ENCODE measurements at places on chromosomes 16 and 17.

- DNase-seq = no peak
These were observed 11.3 kb downstream of the WDR45B start for GRCh38 chr17:82636626-82637598.

DNA sequence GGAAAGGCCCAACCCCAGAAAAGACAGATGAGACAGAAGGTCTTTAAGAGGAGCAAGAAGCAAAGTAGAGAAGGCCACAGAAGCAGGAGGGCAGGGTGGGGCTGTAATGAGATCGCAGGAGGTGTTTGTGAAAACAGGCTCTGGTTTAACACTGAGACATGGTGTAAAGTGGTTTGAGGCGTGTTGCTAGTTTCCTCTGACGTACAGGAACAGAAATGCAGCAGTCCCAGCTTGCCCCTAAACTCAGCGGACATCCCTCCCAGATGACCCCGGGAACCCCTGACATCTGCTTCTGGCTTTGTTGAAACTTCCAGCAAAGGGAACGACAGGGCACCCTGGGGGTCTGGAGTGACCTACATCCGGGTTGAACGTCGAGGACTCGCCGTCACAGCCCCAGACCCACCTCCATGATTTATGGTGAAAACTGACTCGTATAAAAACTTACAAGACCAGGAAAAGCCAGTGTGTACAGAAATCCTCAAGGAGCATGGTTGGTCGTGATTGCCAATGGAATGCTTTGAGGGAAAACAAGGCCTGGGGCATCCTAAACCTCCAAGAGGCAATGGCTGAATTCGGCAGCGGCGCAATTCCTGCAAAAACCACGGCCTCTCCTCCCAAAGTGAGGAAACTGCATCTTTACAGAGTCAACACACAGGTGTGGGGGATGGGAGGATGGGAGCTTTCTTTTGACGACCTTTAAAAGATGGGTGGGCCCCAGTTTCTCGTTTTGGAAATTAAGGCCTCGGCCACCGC lies 25.8 kb downstream of the LITAF start:
- no peak for DNase-seq

DNA sequence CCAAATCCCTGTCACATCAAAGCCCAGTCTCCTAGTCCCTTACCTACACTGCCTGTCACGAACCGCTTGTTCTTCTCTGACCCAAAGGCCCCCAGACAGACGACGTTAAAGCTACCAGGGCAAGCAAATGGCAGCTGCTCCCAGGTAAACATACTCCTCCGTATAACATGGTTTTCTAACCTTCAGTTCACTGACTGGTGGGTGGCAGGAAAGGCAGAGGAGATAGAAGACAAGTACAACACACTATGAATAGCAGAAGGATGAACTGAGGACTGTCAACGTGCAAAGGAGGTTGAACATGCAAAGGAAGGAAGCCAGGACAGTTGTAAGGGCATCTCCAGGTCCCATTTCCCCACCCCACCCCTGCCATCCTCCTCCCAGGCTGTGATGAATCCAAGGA lies 449.8 kb downstream of the SHISA9 start:
- no peak for DNase-seq

DNA sequence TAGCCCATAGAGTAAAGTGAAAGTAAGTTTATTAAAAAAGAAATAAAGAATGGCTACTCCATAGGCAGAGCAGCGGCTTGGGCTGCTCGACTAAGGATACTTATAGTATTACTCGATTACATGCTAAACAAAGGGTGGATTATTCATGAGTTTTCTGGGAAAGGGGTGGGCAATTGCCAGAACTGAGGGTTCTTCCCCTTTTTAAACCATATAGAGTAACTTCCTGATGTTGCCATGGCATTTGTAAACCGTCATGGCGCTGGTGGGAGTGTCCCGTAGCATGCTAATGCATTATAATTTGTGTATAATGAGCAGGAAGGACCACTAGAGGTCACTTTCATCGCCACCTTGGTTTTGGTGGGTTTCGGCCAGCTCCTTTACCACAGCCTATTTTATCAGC lies 13.3 kb upstream of the GAS7 start:
- DNase-seq = no peak

- DNase-seq = no peak
These were observed 21.6 kb downstream of the CD300LF start for GRCh38 chr17:74691151-74691550.

DNA sequence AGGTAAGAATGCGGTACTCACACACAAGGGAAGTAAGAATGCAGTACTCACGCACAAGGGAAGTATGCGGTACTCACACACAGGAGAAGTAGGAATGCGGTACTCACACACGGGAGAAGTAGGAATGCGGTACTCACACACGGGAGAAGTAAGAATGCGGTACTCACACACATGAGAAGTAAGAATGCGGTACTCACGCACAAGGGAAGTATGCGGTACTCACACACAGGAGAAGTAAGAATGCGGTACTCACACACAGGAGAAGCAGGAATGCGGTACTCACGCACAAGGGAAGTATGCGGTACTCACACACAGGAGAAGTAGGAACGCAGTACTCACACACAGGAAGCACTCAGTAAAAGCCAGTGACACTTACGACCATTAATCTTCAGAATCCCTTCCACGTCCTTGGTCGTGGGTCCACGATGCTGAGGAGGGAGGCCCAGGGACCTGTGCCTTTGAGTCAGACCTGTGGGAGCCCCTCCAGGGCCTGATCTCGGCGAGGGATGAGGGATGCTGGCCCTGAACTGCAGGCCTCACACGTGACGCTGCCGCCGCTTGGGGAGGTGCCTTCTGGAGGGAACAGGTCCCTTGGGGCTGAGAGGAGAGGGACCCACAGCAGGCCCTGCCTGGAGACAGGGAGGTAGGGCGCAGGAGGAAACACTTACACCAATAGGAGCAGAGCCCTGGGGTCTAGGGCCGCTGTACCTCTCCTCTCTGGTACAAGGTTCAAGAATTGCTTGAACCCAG lies 20.2 kb downstream of the ABR start:
- DNase-seq = no peak

DNA sequence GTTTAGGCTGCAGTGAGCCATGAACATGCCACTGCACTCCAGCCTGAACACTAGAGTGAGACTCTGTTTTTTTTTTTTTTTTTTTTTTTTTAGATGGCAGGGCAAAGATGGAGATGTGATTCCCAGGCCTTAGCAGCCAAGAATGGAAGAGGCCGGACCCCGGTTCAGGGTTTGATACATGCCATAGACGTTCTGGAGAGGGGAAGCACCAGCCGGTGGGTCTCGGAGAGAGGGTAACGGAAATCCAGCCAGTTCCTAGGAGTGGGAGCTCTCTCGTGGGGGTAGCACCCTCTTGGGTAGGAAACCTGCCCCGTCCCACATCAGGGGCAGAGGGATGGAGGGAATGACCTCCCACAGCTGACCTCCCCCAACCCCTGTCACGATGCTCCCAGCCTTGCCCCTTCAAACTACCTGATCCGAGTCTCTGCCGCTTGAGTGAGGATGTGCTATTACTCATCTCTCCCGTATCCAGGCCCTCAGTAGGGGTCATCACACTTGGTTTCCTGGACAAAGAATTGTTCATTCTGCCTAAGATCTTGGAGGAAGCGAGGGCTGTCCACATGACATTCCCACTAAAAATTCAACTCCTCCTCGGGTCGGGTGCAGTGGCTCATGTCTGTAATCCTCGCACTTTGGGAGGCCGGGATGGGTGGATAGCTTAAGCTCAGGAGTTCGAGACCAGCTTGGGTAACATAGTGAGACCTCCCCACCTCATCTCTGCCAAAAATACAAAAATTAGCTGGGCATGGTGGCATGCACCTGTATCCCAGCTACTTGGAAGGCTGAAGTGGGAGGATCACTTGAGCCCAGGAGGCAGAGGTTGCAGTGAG lies 47.3 kb downstream of the MIS12 start:
- no peak for DNase-seq

DNA sequence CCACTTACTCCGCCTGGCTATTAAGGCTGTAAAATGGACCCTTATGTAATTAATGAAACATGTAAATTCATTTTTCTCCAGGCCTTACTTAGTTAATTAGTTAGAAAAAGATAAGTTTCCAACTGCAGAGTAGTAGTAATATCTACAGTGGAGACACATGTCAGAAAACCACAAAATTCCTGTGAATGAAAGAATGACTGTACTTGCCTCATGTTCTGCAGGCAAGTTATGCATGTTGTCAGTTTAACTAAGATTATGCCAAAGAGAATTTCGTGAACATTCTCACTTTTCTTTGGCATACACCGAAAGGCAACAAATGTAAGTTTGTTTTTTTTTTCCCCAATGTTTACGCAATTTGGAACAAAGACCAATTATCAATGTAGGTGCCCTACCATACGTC lies 16.8 kb upstream of the CCL1 start:
- DNase-seq = no peak

- DNase-seq = no peak
These were observed 832.3 kb upstream of the GOT2 start for GRCh38 chr16:59566446-59566845.

GRCh38 chr17:38885728-38886642 lies 16.1 kb downstream of the LASP1 start:
- no peak for DNase-seq

- DNase-seq = no peak
These were observed 6.8 kb downstream of the MTSS2 start for GRCh38 chr16:70678898-70679670.

GRCh38 chr17:13297183-13297582 lies 279.4 kb upstream of the ELAC2 start:
- DNase-seq = no peak

DNA sequence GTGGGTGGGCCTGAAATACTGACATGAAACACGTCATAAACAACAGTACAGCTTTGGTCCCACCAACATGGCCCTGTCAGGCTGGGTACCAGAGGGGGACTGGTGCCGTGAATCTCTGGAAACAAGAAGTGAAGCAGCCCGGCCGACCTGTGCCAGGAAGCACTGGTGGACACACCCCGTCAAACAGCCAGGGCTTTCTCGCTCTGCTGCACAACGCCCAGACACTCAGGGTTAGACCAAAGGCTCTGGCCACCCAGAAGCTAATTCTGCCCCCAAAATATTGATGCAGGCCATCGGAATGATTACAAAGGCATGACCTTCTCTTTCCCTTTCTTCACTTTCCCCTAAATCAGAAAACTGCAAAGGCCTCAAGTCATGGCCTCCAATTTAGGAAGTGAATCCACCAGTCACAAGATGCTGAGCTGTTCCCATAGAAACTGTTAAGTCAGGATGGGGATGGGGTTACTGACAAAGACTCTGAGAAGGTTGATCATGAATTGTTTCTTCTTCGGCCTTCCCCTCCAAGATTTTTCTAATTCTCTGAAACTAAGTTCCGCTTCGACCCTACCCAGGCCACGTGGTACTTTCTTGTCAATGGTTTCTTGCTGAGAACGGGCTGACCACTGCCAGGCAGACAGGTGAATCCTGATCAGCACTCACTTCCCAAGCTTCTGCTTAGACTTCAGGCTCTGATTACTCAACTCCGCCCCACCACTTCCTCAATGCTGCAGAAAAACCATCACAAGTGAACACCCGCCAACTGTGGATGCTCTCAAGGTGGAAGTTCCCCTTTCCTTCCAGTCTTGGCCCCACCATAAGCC lies 6.7 kb downstream of the PITPNA start:
- DNase-seq = peak; percentile 71

- no peak for DNase-seq
These were observed 40.6 kb upstream of the ARL6IP1 start for GRCh38 chr16:18841833-18842525.

DNA sequence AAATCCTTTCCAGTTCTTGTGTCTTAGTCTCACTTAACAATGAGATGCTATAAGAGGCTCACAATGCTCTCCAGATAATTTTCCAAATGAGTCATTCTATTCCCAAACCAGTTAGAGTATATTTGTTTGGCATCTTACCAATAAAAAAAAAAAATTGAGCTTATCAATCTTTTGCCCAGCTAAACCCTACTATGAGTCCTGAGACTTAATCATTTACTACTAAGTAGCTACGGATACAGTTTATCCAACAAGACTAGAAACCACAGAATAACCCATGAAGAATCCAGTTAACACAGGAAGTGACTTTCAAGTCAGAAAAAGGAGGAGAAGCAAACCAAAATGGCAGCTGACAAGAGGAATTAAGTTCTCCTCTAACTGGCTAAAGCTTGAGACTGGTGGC lies 330.3 kb upstream of the XYLT1 start:
- no peak for DNase-seq

- no peak for DNase-seq
These were observed 7.0 kb upstream of the UBE2Z start for GRCh38 chr17:48901241-48901640.

DNA sequence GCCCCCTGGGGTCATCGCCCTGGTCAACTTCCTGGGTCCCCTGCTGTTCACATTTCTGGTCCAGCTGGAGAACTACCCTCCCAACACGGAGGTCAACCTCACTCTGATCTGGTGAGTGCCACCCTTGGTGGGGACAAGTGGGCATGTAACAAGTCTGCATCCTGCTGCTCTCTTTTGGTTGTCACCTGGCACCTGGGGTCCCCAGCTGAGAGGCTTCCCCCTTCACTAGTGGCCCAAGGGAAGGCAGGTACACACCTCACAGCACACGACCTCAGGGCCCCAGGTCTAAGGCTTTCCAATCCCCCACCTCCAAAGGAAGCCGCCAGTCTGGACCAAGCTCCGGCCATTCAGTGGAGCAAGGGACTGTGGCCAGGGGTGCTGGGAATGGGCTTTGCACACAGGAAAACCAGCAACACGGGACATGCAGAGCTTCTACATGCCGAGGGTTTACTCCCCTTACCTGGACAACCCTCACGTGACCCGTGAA lies 4.4 kb downstream of the TMC8 start:
- DNase-seq = no peak

DNA sequence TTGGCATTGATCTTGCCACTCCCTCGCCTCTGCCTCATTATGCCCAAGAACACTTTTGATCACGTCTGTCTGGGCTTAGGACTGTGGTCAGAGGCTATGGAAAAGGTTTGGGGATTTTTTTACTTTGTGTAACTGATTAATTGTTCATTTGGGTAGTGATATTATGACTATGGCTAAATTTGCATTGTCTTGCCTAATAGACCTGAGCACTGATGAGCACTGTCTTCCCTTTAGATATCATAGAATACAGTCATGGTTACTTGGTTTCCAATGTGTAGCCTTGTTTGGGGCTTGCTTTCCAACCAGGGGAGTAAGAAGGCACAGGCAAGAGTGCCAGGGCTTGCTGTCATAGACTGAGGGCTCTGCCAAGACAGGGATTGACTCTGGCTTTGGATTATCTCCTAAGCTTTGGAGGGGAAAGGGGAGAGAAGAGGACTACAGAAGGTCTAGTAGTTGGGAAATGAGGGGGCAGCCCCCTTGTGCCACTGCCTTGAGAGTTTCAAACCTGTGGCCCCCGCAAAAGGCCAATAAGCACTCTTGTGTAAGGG lies 13.7 kb downstream of the LIMD2 start:
- no peak for DNase-seq

- no peak for DNase-seq
These were observed 287.6 kb upstream of the CDH11 start for GRCh38 chr16:65409510-65409909.

- DNase-seq = no peak
These were observed 415.0 kb upstream of the XYLT1 start for GRCh38 chr16:17885659-17886207.

DNA sequence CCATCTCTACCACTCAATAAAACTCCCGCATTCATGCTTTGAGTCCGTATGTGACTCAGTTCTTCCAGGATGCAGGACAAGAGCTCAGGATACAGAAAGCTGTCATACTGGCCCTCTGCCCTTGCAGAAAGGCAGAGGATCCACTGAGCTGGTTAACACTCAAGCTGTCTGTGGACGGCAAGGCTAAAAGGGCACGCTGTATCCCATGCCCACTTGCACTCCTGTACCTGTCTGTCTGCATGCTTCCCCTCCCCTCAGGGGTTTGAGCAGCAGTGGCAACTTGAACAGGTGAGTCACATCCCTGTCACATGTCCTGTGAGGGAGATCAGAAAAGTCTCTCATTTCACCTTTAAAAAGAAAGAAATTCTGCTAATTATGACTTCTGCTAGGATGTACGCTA lies 293.8 kb downstream of the HS3ST3B1 start:
- DNase-seq = no peak

GRCh38 chr16:11211977-11212797 lies 43.8 kb downstream of the SOCS1 start:
- DNase-seq = no peak

All from GM12865 (cell line).